Suppressor macrophage treated with lipopolysaccharide for 4 hours (primary cell): ENCODE measurements at places on chromosomes 6 and 20.

DNA sequence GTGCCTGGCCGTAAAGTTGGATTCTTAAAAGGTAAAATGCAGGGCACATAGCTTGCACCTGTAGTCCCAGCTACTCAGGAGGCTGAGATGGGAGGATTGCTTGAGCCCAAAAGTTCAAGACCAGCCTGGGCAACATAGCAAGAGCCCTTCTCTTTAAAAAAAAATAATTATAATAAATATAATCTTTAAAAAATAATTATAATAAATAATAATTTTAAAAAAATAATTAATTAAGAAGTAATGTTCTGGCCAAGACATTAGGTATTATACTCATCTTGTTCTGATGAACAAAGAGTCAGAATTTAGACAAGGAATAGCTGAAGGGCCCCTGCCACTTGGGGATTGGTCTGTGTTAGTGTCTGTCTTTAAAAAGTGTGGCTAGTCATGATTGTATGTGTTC lies 13.9 kb downstream of the ENTPD6 start:
- DNase-seq, result no peak

- no peak for DNase-seq
These were observed 15.2 kb downstream of the DNAH8 start for GRCh38 chr6:38730140-38730862.

DNA sequence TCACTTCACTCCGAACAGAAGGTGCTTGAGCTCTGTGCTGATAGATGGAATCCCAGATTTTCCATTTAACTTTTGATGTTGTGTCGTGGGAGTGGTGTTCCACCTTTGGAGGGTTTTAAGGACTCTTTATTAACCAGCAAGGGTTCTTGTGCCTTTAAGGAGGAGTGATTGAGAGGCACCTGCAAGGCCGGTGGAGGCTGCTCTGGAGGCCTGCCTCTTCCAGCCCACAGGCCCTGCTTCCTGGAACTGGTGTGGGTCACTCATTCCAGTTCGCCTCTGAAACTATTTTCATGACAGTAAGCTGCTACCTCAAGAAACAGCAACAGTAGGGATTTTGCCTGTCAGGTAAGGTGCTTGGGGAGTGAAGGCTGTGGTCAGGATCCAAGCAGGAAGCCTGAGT lies 58.8 kb upstream of the APCDD1L start:
- no peak for DNase-seq

GRCh38 chr6:107941627-107942026 lies 16.4 kb downstream of the SEC63 start:
- DNase-seq, result no peak

DNA sequence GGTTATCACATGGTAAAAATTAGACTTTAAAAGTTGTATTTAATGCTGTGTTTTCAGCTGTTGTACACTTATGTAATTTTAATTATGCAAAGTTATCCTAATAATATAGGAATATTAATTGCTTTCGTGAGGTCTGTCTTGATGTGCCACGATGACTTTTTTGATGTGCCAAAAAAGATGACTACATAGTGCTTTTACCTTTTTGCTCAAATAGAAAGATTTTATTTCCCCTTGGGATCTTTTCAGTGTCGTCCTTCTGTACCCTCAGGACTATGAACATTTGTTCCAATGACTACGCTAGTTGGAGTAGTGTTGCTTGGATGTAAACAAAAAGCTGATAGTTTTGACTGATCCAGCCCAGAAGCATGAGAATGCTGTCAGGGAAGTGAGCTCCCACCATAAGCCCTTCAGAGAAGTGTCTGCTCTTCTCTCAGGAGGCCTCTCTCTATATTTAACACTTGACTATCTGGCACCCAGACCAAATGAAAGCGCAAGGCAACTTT lies 1.2 kb upstream of the CD164 start:
- no peak for DNase-seq

DNA sequence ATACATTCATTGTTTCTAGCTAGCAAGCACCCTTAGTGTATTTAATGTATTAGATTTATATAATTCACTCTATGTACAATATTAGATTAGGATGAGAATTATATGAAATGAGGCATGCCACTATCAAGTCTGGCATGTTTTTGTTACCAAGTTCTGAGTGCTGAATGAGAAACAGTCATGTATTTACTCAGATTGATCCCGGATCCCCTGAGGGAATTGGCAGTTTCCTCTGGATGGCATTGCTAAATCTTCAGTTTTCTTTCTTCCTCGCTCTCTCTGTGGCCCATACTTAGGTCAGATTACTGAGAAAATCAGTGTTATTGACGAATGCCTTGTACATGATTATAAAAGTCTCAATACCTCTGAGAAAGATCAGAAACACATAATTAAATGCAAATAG lies 66.6 kb downstream of the CDKAL1 start:
- no peak for DNase-seq

DNA sequence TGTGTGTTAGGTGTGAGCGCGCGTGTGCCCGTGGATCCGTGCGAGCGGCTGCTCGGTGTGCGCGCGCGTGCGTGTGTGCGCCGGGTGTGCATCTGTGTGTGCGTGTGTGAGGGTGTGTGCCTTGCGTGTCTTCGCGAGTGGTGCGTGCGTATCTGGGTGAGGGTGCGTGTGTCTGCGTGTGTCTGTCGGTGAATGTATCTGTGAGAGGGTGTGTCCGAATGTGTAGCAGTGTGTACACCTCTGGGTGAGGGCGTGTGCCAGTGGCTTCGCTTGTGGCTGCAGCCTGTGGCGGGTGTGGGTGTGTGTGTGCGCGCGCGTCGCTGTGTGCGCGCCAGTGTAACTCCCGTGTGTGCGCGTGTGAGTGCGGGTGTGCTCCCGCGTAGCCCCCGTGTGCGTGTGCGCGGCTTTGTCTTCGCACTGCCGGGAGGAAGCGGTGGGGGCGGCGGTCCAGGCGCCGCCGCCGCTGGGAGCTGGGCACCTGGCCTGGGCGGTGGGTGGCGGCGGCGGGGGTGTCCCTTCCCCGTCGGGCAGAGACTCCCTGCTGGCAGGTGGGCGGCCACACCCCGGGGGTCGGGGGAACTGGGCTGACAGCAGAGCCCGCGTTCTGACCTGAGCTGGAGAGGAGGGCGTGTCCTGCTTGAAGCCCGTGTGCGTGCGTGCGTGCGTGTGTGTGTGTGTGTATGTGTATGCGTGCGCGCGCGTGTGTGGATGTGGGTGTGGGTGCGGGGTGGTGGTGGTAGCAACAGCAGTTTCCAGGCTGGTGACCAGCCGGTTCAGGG lies 61.3 kb upstream of the EPB41L1 start:
- no peak for DNase-seq

DNA sequence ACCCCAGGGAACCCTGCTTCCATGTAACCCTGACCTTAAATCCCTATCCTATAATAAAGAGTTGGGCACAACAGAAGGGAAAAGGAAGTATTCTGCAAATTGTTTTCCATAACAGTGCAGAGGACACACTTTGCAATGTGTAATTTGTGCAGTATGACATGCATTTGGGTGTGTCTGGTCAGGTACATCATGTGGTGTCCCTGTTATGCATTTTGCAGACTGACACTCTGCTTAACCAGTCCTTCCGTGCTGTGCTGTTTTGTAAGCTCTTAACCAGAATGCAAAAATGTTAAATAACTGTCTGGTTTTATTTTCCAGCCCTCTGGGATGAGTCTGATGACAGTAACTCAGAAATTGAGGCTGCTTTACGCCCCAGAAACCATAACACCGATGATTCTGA lies 57.0 kb upstream of the XRN2 start:
- no peak for DNase-seq

DNA sequence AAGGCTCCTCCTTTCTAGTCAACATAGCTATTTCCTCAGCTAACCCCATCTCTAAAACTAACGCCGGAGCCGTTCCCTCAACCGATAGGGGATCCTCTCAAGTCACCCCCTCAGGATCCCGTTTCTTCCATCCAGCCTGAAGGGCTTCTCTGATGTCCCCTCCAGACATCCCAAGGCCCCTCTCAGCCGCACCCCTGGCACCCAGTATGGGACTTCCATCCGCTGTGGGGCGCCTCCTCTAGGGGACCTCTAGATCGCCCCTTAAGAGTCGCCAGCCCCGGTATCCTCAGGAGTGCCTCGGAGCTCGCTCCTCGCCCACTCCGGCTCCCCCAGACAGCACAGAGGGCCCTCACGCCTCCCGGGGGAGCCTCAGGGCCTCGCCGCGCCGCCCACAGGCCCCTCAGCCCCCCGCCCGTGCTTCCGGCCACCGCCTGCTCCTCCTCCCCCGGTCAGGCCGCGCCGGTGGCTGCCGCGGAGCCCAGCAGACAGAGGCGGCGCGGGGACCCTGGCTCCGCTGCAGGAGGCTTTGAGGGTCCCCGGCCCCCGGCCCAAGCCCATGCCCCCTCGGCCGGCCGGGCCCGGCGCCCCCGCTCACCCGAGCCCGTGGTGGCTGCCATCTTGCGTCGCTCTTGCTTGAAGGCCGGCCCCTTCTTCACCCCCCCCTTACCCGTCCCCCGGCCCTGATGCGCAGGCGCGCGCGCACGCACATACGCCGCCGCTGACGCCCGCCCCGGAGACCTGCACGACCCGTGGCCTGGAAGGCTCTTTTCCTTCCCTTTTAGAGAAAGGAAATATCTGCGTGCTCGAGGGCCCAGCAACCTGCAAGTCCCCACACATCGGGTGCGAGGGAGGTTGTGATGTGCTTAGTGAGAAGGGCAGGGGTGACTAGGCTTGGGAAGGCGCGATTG lies at the start of gene UBE2V1:
Gene UBE2V1 (minus strand): TSS at position 639 of the 908 bp plus-strand sequence. CDS start 22 bp downstream, at position 617.
- DNase-seq, result peak; percentile 96

- no peak for DNase-seq
These were observed 118.1 kb downstream of the EYA4 start for GRCh38 chr6:133359256-133359655.

GRCh38 chr6:40551966-40552505 lies 35.1 kb downstream of the LRFN2 start:
- DNase-seq, result no peak

GRCh38 chr20:13009682-13010406 lies 1.1 kb downstream of the SPTLC3 start:
- DNase-seq, result peak; percentile 88

- DNase-seq, result no peak
These were observed 47.4 kb downstream of the MYB start for GRCh38 chr6:135228486-135228885.

- no peak for DNase-seq
These were observed 74.6 kb upstream of the LRFN2 start for GRCh38 chr6:40661726-40662125.

GRCh38 chr6:12324099-12324498 lies 33.9 kb downstream of the EDN1 start:
- DNase-seq, result no peak

GRCh38 chr6:82264321-82264720 lies 16.8 kb upstream of the IBTK start:
- DNase-seq, result no peak

DNA sequence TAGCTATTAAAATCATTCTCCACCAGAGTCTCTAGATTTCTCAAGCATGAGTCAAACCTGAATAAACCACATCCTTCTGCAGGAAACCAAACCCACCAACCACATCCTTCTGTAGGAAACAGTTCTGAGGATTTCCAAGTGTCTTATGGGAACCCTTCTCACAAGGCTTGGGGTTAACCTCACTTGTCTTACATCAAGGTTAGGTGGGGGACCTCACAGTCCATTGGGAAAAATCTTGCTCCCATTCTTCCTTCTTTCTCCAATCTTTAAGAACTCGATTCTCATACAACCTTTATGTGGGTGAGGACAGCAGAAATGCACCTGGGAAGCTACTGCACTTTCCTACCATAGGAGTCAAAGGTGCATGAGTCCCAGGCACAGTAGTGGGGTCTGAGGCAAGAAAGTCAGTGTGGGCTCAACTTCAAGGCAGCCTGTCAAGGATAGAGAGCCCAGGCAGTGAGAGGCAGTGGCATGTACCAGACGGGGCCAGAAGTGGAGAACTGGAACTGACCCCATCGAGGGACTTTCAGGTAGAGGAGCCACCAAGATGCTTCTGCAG lies 114.5 kb downstream of the SLC22A3 start:
- DNase-seq, result peak; percentile 67

GRCh38 chr6:42306439-42307140 lies 88.9 kb upstream of the MRPS10 start:
- no peak for DNase-seq

- no peak for DNase-seq
These were observed 28.0 kb upstream of the SUMO4 start for GRCh38 chr6:149372062-149372461.

- no peak for DNase-seq
These were observed 19.4 kb upstream of the KCNB1 start for GRCh38 chr20:49501917-49502316.

DNA sequence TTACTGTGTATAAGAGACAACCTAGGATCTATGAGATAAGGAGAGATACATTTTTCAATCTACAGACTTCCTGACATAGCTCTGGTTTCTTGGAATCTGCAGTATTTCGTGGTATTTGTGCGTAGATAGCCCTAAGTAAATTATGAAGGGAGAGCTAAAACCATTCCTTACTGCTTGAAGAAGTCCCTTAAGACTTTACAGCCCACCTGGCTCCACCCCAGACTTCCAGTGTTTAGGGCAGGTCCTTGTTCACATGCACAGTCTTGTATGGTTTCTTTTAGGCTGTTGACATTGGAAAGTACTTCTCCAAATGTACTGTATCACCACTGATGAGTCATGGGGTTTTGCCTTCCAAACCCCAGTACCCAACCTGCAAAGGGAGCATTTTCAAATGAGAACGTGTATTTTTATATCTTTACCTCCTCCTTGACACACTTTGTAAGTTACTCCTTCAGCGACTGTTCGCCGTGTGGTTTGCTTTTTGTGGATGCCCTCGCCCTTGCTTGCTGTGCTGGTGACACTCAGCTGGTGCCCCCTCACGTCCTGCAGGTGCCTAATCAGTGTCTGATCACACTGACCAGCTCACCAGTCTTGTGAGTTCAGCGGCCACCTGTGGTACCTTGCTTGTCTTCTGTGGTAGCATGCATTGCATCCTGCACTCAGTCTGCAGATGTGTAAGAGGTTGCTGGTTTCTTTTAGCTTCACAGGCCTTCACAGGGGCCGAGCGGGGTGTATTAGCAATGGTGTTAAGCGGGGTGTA lies 73.3 kb downstream of the IGF2R start:
- peak; percentile 25 for DNase-seq

- DNase-seq, result no peak
These were observed 210.4 kb downstream of the KCNQ5 start for GRCh38 chr6:72832271-72832670.

- no peak for DNase-seq
These were observed 77.6 kb downstream of the BFSP1 start for GRCh38 chr20:17453592-17453991.

DNA sequence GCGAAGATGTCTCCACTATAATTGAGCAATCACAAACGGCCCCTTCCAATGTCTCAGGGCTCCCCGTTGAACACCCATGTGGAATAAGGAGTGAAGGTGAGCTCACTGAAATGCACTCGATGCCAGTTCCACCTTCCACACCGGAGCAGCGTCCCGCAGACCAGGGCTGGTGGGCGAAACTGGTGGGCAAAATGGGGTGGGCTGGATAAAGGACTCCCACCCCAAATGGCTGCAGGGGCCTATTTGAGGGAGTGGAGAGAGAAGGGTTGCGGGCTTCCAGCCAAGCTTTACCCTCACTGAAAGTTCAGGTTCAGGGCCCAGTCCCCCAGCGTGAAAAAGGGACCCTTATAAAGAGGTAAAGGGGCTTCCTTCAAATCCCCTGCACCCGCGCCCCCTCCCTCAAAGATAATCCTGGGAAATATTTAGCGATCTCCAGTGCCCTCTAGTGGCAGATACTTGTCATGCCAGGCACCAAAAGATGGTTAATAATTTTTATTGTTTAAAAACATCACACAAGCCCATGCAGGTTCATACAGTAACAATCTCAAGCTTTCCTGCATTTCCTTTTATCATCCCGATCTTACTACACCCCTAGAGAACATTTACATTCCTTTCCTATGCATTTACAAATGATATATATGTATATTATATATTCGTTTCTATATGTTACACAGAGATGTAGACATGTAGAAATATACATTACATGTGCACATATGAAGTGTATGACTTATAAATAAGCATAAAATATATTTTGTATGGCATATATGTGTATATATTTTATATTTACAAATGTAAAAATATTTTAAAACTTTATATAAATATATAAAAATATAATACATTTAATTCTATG lies 58.2 kb upstream of the NKX2-2 start:
- DNase-seq, result peak; percentile 21
